ENCODE measurements at places on chromosomes 3 and 15.

GRCh38 chr3:54447427-54447826, 325.1 kb downstream of the CACNA2D3 start:
- DNase-seq: no peak

GRCh38 chr3:187765342-187765741, 20.1 kb upstream of the BCL6 start:
- DNase-seq: no peak

GRCh38 chr15:32746116-32746857, 28.5 kb downstream of the GREM1 start:
- DNase-seq: no peak

GRCh38 chr3:9902372-9903237, at the start of gene IL17RE:
Gene IL17RE, plus strand, starts transcription at chr3:9902848. Its CDS starts 85 bp downstream, at chr3:9902933.
- DNase-seq: no peak

DNA sequence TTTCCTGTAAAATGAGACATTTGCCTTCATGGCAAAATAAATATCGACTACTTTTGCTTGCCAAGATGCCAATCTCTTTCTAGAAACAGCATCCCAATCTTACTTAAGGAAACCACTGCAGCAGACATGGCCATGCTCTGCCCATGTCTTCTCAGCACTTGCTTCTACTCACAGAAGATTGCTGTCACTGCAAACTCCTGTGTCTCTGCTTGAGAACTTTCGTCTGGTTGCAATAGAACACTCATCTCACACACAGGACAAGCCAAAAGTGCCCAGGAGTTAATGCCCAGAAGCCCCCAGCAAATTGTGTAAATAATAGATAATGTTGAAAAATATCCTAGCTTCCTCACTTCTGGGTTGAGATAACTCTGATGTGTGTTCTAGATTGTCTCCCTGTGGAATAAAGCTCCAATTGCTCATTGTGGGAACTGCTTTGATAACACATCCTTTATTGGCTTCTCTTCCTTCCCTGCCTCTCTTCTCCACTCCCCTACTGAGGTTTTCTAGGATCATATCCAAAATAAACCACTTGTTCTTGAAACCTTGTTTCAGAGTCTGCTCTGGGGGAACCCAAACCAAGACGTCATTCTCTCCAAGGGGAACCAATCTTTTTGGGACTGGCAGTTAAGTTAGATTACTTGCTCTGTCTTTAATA, 156.3 kb upstream of the STRIT1 start:
- no peak for DNase-seq

DNA sequence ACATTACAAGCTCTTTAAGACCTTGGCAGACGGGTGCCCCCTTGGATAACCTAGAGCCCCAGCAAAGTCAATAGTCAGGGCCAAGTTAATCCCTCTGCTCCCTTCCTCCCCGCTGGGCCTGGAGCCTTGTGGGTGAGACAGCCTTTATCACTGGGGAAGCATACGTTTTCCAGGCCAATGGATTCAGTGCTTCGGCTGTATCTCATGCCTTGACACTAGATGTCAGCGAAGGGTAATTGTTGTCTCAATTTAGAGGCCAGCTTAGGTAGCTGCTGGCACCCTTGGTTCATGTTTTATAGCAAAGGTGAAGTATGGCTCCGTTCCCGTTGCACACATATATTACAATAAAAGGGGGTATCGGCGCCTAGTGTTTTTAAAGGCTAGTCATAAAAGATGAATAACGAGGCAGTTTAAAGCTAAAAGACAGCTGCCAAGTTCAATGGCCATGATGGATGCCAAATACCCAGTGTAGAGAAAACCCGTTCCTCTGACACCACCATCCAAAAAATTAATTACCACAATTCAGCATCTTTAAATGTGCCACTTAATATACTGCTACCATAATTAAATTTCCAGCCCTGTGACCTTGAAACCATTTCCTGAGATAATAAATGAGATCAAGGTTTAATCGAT, 52.3 kb upstream of the BNIP2 start:
- peak; percentile 12 for DNase-seq

GRCh38 chr15:74108111-74108510, 22.3 kb upstream of the ISLR2 start:
- no peak for DNase-seq

DNA sequence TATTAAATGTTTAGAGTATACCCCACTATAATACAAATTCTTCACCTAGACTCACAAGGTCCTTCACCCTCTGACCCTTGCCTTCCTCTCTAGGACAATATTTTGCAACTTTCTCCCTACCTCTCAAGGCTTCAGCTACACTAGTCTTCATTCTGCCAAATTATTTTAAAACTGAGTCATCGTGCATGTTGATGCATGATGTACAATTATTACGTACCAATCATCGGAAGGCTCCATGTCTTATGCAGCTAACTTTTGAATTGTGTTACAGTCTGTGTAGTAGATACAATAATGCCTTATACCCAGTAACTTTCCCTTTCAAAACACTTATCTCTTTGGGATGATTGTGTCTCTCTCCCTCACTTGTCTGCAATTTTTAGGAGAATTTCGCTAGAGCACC, 98.5 kb upstream of the ROBO2 start:
- no peak for DNase-seq

DNA sequence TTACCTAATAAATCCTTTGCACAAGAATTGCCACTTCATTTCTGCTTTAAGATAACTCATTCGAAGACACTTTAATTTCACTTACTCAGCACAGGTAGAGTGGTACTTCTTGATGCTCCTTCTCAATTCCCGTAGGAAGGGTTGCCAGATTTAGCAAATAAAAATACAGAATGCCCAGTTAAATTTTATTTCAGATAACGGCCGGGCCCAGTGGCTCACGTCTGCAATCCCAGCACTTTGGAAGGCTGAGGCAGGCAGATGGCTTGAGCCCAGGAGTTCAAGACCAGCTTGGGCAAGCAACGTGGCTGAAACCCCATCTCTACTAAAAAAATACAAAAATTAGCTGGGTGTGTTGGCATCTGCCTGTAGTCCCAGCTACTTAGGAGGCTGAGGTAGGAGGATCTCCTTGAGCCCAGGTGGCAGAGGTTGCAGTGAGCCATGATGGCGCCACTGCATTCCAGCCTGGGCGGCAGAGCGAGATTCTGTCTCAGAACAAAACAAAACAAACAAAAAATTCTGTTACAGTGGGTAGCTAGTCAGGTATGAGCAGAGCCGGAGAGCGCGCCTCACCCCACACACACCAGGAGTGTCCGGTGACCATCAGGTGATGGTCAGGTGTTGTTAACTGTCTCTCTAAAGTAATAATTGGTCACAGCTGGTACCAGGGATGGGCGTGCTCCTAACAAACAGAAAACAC, 92.8 kb downstream of the DNAH12 start:
- DNase-seq: no peak

DNA sequence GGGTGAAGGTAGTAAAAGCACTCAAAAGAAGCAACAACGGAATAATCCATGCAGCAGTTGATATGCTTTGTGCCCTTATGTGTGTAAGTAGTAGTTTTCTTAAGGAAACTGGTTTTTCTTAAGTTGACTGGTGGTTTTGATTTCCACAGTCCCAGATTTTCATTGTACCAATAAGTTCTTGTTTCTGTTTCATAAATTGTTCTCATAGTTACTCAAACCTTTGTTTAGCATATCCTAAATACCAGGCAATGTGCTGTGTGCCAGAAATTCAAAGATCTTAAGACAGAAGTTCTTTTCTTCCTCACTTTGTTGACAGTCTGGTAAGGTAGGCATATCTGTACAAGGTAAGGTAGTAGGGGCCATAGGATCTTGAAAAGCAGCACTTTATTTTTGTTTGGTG, 40.0 kb downstream of the DNAJC13 start:
- no peak for DNase-seq
